ENCODE measurements at places on chromosomes 16 and 17.
A peak's percentile ranks its signal among the peaks of the same experiment; 100 is the strongest.

- no peak for DNase-seq
Measured at GRCh38 chr16:68070806-68071517, 14.2 kb upstream of the NFATC3 start.

GRCh38 chr17:37360632-37361031 is 15.2 kb upstream of the C17orf78 start:
- DNase-seq = no peak

GRCh38 chr17:78485290-78486168 is 91.7 kb downstream of the DNAH17 start:
- DNase-seq = no peak

- DNase-seq = no peak
Measured at GRCh38 chr17:6044261-6044660, 25.9 kb upstream of the WSCD1 start.

- no peak for DNase-seq
Measured at GRCh38 chr16:879461-879861, 78.9 kb upstream of the GNG13 start.

- no peak for DNase-seq
Measured at GRCh38 chr17:61448042-61448441, 4.2 kb upstream of the TBX4 start.

DNA sequence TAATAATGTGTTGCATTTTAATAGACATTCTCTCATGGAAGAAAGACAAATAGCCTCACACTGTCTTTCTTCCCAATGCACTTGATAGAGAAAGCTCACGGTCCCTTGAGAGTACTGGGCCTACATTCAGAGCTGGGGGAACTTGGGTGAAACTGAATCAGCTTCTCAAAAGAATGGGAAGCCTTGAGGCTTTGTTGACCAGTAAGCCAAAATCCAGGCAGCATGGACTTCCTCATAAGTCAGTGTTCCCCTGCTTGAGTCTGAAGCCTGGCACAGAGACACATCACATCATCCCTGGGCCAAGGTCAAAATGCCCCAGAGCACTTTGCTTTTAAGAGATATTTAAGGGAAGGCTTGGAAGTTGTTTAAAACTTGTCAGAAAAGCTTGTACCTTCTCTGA is 302.2 kb upstream of the SALL1 start:
- no peak for DNase-seq

DNA sequence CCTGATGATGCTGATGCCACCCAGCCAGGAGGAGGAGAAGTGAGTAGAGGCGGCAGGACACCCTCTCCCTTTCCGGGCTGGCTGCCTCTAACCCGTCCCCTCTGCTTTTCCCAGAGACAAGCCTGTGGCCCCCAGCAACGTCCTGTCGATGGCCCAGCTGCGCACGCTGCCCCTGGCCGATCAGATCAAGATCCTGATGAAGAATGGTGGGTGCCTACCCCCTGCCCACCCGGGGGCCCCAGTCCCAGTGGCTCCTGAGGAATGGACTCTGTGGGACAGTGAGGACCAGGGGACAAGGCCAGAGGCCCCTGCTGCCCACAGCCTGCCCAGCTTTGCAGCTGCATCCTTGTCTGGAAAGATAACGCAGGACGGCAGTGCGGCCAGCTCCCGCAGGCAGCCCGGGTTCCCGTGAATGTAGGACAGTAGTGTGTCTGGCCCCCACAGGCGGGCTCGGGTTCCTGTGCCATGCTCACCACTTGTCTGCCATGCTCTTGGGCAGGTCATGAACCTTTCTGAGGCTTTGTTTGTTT is 19.9 kb downstream of the POLR3E start:
- DNase-seq = no peak

- DNase-seq = no peak
Measured at GRCh38 chr17:50060951-50061712, 5.2 kb downstream of the ITGA3 start.

GRCh38 chr16:73062001-73062616 is 14.2 kb upstream of the ZFHX3 start:
- DNase-seq = no peak

DNA sequence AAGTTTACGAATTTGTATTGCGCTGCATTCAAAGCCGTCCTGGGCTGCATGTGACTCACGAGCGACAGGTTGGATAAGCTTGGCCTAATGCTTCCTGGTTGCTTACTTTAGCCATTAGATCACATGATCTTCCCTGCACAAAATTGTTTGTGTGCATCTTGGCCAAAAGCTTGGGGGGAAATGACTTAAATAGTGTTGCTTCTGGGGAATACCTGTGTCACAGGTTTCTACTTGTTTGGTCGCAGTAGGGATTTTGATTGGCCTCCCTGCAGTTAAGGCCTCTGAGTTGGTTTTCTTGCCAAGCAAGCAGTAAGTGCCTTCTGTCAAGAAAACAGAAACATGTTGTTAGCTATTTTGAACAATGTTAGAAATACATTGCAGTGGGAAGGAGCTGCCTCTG is 39.6 kb upstream of the DUSP14 start:
- DNase-seq = no peak

DNA sequence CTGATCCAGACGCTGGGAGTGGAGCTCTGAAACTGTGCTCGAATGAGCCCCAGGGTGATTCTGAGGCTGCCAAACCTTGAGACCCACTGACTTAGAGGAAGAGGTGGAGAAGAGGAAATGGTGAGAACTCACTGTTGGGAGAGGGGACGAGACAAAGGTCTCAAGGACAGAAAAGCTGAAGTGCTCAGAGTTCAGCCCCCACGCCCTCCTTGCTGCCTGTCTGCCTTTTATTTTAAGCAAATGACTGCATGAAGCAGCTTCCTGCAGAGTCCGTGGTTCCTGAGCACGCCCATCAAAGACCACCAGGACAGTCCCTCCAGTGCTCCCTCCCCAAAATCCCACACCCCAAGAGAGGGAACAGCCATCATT is 20.4 kb downstream of the COTL1 start:
- DNase-seq = no peak

GRCh38 chr16:20822521-20823325 is 16.4 kb downstream of the REXO5 start:
- DNase-seq = no peak

DNA sequence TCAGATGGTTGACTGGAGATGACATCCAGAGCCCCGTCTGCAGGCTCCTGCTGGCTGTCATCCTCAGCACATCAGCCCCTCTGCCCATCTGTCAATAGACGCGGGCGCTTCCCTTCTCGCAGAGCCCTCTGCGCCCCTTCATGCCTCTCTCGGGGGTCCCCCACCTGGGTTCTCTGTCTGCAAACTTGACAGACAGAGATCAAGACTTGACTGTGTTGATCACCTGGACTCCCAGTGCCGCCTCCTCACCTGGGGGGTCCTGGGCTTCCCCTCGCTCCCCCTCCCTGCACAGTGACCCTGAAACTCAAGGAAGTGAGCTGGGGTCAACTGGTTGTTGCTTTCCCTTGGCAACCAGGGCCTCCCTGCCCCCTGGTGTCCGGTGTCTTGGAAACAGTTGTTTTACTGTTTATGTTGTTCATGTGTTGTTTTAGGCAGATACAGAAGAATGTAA is 31.9 kb downstream of the RNF213 start:
- no peak for DNase-seq

GRCh38 chr17:17510456-17511292 is 14.5 kb upstream of the RASD1 start:
- no peak for DNase-seq

DNA sequence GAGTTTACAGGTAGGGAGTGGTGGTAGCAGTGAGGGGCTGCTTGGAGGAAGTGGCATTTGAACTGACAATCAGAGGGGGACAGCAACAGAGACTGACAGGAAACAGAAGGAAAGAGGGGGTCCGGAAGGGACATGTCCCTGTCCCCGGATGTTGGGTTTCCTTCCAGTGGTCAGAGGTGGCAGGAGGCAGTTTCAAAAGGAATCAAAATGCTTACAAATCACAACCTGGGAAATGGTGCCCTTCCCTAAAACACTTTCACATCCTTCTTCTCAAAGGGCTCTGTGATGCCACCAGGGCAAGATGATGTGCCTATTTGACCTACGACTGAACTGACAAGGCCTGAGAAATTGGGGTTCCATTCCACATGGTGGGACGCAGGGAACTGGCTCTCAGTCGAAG is 19.7 kb downstream of the ADGRG1 start:
- DNase-seq = no peak

GRCh38 chr17:29292071-29292991 is 1.6 kb downstream of the NUFIP2 start:
- DNase-seq = peak; percentile 45

DNA sequence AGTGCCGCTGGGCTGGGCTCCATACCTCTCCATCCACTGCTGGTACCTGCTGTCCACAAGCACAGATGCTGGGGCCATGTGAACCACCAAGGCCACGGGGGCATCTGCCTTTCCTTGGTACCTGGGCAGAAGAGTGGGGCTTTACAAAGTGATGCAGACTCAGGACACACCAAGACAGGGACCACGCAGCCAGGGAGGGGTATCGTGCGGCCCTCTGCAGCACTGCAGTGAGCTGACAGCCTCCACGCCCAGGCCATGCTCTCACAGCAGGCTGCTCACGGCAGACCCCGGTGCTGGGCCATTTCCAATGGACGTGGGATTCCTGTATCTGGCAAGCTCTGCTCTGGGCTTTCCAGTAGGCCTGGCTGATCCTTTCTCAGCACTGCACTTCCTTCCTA is 14.4 kb downstream of the ELAC2 start:
- no peak for DNase-seq

DNA sequence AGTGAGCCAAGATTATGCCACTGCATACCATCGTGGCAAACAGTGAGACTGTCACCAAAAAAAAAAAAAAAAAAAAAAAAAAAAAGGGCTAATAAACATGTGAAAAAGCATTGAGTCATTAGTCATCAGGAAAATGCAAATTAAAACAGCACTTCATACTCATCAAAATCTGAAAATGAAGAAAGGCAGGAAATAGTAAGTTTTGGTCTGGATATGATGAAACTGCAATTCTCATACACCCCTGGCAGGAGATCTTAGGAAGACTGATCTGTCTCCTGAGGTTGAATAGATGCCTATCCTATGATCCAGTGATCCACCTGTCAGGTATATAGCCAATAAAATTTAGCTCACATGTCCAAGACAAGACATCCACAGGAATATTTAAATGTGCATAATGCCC is 212.7 kb downstream of the CPPED1 start:
- no peak for DNase-seq

DNA sequence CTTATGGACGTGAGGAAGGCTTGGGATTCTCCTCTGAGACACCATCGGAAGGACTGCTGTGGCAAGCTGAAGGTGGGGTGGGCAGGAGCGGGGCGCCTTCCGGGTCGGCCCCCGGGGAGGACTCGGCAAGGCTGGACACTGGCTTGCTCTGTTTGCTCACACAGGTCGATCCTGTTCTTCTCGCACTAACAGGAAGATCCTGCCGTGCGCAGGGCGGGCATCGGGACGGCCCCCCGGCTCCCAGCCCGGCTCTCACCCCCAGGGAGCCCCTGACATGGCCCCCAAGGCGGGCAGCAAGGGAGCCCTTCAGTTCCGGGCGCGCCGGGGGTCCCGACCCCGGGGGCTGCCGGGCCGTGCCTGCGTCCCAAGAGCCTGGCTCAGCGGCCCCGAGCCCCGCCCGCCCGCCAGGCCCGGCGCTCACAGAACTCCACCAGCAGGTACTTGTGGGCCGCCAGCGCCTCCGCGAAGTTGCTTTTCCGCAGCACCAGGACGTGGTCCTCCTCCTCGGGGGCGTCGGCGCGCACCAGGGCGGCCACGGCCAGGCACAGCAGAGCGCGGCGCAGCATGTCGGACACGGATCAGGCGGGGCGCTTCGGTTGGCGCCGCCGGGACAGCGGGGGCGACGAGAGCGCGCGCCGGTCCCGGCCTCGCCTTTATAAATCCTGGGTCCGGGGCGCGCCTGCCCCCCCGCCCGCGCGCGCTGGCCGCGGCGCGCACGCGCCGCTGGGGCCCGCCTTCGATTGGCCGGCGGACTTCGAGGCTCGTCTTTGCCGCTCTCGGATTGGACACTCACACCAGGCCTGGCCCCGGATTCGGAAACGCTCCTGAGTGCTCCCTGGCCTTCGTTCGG is at the start of gene P4HB:
Gene P4HB, minus strand, starts transcription at position 630 of the 850 bp plus-strand sequence. Its CDS starts 64 bp downstream, at position 566.
- DNase-seq = no peak

GRCh38 chr16:31064882-31065461 is 9.1 kb downstream of the ZNF668 start:
- DNase-seq = no peak

DNA sequence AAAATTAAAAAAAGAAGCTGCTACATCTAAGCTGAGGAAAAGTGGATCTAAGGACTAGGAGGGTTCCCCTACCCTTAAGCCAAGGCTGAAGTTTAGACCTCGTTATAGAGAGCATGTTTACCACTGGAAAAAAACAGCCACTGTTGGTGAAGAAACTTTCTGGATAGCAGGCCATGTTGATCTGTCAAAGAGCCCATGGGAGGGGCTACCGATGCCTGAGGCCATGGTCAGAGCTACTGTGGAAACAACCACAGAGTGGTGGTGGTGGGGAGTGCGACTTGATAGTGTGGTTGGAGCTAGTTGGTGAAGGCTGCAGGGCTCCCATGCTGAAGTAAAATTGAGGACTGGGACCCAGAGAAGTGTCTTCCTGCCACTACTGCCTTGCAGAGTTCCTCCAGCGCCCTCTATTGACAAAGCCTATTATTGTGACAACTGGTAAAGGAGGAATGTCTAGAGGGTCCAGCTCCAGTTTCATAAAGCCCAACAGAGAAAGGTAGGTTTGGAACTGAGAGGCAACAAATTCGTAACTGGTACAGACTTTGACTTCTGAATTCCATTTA is 12.7 kb upstream of the FAM20A start:
- peak; percentile 8 for DNase-seq

DNA sequence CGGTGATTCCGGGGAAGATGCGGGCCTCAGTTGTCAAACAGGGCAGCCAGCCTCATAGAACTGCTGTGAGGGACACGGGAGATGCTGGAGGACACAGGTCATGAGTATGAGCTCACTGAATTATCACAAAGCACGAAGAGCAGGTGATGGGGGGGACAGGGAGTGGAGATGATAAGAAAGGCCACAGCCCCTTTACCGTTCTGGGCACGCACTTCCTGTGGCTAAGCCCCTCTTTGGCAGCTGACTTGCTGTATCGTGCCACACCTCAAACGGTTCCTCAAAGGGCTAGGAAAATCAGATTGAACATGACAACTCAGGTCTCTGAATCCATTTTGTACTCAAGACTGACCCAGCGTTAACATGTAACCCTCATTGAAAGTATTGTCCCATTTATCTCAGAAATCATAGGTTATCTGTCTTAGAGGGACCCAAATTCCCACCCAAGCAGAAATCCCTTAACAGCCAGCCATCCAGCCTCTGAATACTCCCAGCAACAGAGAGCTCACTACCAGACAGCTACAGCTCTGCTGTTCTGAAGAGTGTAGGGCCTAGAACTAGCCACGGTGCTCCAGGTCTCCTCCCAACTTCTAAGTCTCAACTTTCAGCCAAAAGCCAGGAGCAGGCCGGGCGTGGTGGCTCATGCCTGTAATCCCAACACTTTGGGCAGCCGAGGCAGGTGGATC is 5.0 kb upstream of the SRL start:
- no peak for DNase-seq

GRCh38 chr17:49214676-49215360 is 4.3 kb downstream of the ABI3 start:
- DNase-seq = no peak

Measured in effector memory CD8-positive, alpha-beta T cell (primary cell).